ENCODE measurements at places on chromosomes 11 and 22. TPM values are rescaled to one million over a fixed set of nuclear protein-coding genes. Genes with fewer than 3 reads are reported as not detected.

CD3G gene
- total RNA-seq: not detected

PRDM11 gene
- total RNA-seq: 3.7 TPM

MMP12 gene
- total RNA-seq: 0.59 TPM

TTC36 gene
- total RNA-seq: 0.20 TPM

ZBTB16 gene
- 37.1 TPM for total RNA-seq

OR52E1 gene
- not detected for total RNA-seq

OR4C11 gene
- total RNA-seq: not detected

PATZ1 gene
- 12.5 TPM for total RNA-seq

ISX gene
- not detected for total RNA-seq

ACAT1 gene
- 69.8 TPM for total RNA-seq

PIH1D2 gene
- total RNA-seq: 2.2 TPM

HBG2 gene
- not detected for total RNA-seq

OR6T1 gene
- total RNA-seq: not detected

EXPH5 gene
- total RNA-seq: 0.39 TPM

RIBC2 gene
- 1.1 TPM for total RNA-seq

MGAT3 gene
- total RNA-seq: not detected

NPTXR gene
- 0.39 TPM for total RNA-seq

KCNJ5 gene
- not detected for total RNA-seq

FOXR1 gene
- not detected for total RNA-seq

RBMXL2 gene
- not detected for total RNA-seq

ZNF280A gene
- 0.20 TPM for total RNA-seq

CRACR2B gene
- total RNA-seq: 0.37 TPM

THY1 gene
- 8.2 TPM for total RNA-seq

VWCE gene
- total RNA-seq: 8.1 TPM

POTEH gene
- not detected for total RNA-seq

GPR83 gene
- under 0.01 TPM for total RNA-seq

B3GAT1 gene
- total RNA-seq: not detected

SHISAL1 gene
- 1.4 TPM for total RNA-seq

MICAL2 gene
- total RNA-seq: 18.0 TPM

SHANK2 gene
- 2.0 TPM for total RNA-seq

KDM4E gene
- not detected for total RNA-seq

HEPN1 gene
- total RNA-seq: not detected

APOBEC3A gene
- total RNA-seq: not detected

ELMOD1 gene
- under 0.01 TPM for total RNA-seq

CYP2D6 gene
- 0.37 TPM for total RNA-seq

POU2AF2 gene
- total RNA-seq: not detected

PRAME gene
- total RNA-seq: 0.37 TPM

OR5P2 gene
- not detected for total RNA-seq

SLC2A11 gene
- total RNA-seq: 6.3 TPM

KIF18A gene
- total RNA-seq: 22.1 TPM

STK33 gene
- total RNA-seq: 0.20 TPM

OR52H1 gene
- not detected for total RNA-seq

SEC14L6 gene
- not detected for total RNA-seq

MCM5 gene
- total RNA-seq: 87.2 TPM

OPCML gene
- not detected for total RNA-seq

GSTT2B gene
- 8.5 TPM for total RNA-seq

SEPTIN3 gene
- not detected for total RNA-seq

KCNJ11 gene
- not detected for total RNA-seq

PNPLA5 gene
- total RNA-seq: not detected

KRTAP5-10 gene
- total RNA-seq: not detected

ADM2 gene
- 0.39 TPM for total RNA-seq

OR51I1 gene
- not detected for total RNA-seq

BIRC3 gene
- 0.37 TPM for total RNA-seq

LRRC74B gene
- total RNA-seq: not detected

C11orf42 gene
- not detected for total RNA-seq

KCNQ1OT1 gene
- total RNA-seq: 4.7 TPM

PPFIA1 gene
- 33.1 TPM for total RNA-seq

KCNJ1 gene
- total RNA-seq: not detected
